ENCODE measurements at places on chromosomes 3 and 15.
A peak's percentile ranks its signal among the peaks of the same experiment; 100 is the strongest.

GRCh38 chr3:188720636-188721035 is 451.1 kb upstream of the TPRG1 start:
- peaks cover 9% of the 10 kb centered on the region for H3K36me3 ChIP-seq
- peaks cover 2% of the 10 kb centered on the region for H3K4me1 ChIP-seq
- H3K27me3 ChIP-seq, result no peaks in the 10 kb centered on the region
- no peak overlapping the region for H3K27ac ChIP-seq

DNA sequence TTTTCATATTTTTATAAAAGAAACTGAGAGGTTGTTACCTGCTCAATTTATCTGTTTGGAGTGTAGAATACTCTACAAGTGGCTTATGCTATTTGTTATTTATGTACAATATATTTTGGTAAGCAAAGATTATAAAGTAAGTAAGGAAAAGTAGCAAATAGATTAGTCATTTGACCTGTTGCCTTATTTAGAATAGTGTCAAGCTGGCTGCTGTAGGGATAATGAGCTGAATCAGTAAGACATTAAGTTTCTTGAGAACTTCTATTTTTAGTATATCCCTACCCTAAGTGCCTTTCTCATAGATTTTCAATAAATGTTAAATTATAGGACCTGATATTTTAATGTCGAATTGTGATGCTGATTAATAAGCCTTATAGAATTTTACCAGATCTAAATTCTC is 37.2 kb downstream of the ECT2 start:
- DNase-seq, result no peak
- H3K36me3 ChIP-seq, result peaks cover 3% of the 10 kb centered on the region
- no peak overlapping the region for H3K4me3 ChIP-seq
- no peak overlapping the region for H3K27ac ChIP-seq
- H3K4me1 ChIP-seq, result no peaks in the 10 kb centered on the region
- no peaks in the 10 kb centered on the region for H3K27me3 ChIP-seq

DNA sequence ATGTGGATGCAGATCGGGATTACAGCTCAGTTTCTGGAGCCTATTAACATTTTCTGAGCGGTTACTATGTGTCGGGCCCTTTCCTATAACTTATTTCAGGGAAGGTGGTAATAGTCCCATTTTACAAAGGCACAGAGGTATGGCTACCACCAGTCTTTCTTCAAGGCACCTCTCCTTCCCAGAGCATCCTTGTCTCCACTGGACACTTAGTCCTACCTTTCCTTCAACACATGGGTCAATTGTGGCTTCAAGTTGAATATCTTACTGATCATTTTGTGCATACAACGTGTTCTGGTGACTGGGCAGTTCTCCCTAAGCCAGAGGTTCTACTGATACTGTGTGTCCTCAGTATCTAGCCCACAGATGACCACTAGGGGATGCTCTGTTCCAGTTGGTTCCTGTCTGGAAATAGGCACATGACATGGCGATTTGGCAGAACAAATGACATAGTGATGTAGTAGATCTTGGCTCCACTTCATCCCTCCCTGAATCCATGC is 60.7 kb upstream of the CMTM8 start:
- H3K4me1 ChIP-seq, result peaks cover 14% of the 10 kb centered on the region
- H3K27me3 ChIP-seq, result peaks cover 8% of the 10 kb centered on the region
- DNase-seq, result peak; percentile 41
- no peak overlapping the region for H3K27ac ChIP-seq
- H3K36me3 ChIP-seq, result peaks cover 6% of the 10 kb centered on the region

DNA sequence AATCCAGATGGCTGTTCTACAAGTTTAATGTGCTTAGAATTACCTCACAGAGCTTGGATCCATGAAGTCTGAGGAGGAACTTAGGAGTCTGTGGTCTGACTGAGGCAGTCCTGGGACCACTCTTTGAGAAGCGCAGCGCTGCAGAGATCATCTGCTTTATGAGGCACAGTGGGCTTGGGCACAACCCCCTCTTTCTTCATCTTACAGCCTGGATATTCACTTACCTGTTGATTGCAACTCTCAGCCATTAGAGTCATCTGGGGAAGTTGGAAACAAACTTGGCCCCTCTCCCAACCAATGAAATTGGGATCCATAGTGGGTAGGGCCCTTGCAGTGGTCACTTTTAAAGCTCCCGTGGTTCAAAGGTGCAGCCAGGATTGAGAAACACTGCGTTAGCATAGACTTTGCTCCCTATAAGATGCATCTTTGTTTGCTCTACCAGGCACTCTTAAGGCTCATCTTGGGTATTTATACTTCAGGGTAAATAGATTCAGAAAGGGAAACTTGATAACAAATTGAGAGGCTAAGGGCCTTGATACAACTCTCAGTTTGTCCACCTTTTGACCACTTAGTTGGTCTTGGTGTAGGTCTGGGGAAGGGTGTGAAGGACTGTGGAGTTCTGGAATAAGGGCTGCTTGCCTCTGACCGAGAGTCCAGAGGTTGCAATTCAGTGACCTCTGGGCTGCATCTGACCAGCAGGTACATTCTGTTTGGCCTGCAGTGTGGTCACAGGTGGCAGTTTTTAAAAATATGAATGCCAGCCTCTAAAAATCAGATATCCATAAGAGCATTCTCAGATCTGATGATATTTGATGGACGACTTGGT is 22.8 kb downstream of the FEM1B start:
- peaks cover 34% of the 10 kb centered on the region for H3K4me1 ChIP-seq
- H3K27me3 ChIP-seq, result no peaks in the 10 kb centered on the region
- H3K27ac ChIP-seq, result peak overlapping the region; percentile 42
- no peak overlapping the region for H3K4me3 ChIP-seq
- peaks cover 21% of the 10 kb centered on the region for H3K36me3 ChIP-seq
- DNase-seq, result no peak

GRCh38 chr15:29044503-29044901 is 158.7 kb downstream of the APBA2 start:
- H3K27ac ChIP-seq, result no peak overlapping the region
- DNase-seq, result no peak
- no peaks in the 10 kb centered on the region for H3K27me3 ChIP-seq
- H3K36me3 ChIP-seq, result no peaks in the 10 kb centered on the region
- no peak overlapping the region for H3K4me3 ChIP-seq
- H3K4me1 ChIP-seq, result no peaks in the 10 kb centered on the region

GRCh38 chr3:72810063-72810462 is 38.2 kb downstream of the SHQ1 start:
- H3K4me3 ChIP-seq, result no peak overlapping the region
- no peak overlapping the region for H3K27ac ChIP-seq
- peaks cover 5% of the 10 kb centered on the region for H3K4me1 ChIP-seq

GRCh38 chr3:50233176-50233575 is 2.8 kb upstream of the GNAI2 start:
- DNase-seq, result no peak
- H3K4me3 ChIP-seq, result no peak overlapping the region
- H3K27me3 ChIP-seq, result no peaks in the 10 kb centered on the region
- peaks cover 41% of the 10 kb centered on the region for H3K4me1 ChIP-seq
- peaks cover 18% of the 10 kb centered on the region for H3K36me3 ChIP-seq

DNA sequence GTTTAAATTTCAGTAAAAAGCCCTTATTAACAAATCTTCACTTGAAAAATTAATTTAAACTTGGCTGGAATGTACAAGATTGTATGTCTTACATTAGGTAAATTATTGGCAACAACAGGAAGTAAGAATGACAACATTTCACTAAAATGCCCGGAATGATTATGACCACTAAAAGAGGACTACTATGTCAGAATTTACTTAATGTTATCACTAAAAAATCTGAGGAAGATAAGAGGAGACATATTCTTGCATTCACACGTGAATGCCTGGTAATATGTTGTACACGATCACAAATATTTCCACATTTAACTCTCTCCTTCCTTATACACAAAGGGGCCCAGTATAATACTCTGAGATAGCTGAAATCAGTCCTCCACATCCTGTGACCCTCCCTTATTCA is 29.7 kb downstream of the VGLL3 start:
- H3K27me3 ChIP-seq, result no peaks in the 10 kb centered on the region
- DNase-seq, result no peak
- no peaks in the 10 kb centered on the region for H3K36me3 ChIP-seq
- no peak overlapping the region for H3K27ac ChIP-seq
- H3K4me1 ChIP-seq, result no peaks in the 10 kb centered on the region

DNA sequence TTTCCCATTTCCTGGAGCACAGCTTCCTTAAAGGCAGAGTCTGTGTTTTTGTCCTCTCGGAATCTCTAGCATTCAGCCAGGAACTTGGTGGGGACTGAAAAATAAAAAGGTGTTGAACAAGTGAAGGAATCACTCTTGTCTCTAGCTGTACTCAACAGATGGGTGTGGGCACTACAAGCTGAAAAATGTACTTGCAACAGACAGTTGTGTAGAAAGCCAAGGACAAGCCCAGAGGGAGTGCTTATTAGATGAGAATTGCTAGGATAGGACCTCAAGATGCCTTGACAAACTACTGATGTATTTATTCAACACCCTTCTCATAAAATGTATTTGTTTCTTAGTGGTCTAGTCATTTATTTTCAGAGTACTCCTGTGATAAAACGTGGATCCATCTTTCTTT is 95.1 kb downstream of the CHCHD6 start:
- DNase-seq, result no peak
- peaks cover 2% of the 10 kb centered on the region for H3K4me1 ChIP-seq
- H3K36me3 ChIP-seq, result peaks cover 36% of the 10 kb centered on the region
- no peak overlapping the region for H3K4me3 ChIP-seq
- H3K27ac ChIP-seq, result no peak overlapping the region

GRCh38 chr3:179876440-179876839 is 160.3 kb downstream of the PEX5L start:
- H3K4me1 ChIP-seq, result no peaks in the 10 kb centered on the region
- no peak for DNase-seq
- H3K27me3 ChIP-seq, result peaks cover 15% of the 10 kb centered on the region
- no peak overlapping the region for H3K4me3 ChIP-seq
- H3K36me3 ChIP-seq, result no peaks in the 10 kb centered on the region

GRCh38 chr3:141367038-141367730 is 1.1 kb upstream of the ZBTB38 start:
- H3K4me1 ChIP-seq, result peaks cover 22% of the 10 kb centered on the region
- peaks cover 9% of the 10 kb centered on the region for H3K36me3 ChIP-seq
- H3K27ac ChIP-seq, result peak overlapping the region; percentile 47

DNA sequence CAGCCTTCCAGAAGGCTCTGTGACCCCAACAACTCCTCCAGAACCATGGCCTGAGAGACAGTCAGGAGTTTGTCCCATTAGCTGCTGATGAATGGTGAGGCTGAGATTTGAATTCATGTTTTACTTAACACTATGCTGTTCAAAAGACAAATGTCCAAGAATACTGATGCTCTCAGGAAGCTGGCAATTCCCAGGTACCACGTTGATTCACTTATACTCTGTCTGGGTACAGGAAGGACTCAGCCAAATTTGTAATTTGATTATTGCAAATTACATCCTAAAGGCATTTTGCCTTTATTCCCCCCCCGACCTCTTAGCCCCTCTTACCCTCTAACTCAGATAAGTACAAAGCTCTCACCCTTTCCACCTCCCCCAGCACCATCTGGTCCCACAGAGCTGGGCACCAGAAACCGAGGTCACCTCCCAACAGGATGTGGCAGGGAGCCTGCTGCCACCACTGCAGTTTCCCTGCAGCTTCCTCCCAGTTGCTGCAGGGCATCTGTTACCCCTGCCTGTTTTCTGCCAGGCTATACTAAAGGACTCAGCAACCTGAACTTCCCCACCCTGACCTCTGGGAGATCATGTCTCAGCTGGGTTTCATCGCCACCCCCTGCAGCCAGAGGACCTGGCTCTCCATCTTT is 33.6 kb downstream of the EAF1 start:
- peaks cover 13% of the 10 kb centered on the region for H3K4me1 ChIP-seq
- H3K27me3 ChIP-seq, result no peaks in the 10 kb centered on the region
- no peak overlapping the region for H3K4me3 ChIP-seq
- H3K36me3 ChIP-seq, result peaks cover 14% of the 10 kb centered on the region
- no peak for DNase-seq

DNA sequence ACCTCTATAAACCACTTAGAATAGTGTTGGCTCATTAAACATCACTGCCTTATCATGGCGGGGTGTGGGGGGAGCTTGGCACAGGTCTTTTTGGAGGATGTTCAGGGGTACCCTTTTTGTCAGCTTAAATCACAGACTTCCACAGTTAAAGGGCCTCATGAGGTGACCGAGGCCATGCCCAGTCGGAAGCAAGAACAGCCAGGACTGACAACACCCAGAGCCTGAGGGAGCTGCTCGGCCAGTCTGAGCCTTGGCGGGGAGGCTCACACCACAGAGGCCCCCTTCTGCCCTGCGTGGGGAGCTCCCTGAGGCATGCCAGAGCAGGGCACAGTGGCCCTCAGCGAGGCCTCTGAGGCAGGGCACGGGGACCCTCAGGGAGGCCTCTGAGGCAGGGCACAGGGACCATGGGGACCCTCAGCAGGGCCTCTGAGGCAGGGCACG is 49.5 kb downstream of the UMPS start:
- peaks cover 17% of the 10 kb centered on the region for H3K4me1 ChIP-seq
- no peak overlapping the region for H3K4me3 ChIP-seq
- DNase-seq, result no peak
- H3K36me3 ChIP-seq, result no peaks in the 10 kb centered on the region
- H3K27me3 ChIP-seq, result peaks cover 19% of the 10 kb centered on the region

DNA sequence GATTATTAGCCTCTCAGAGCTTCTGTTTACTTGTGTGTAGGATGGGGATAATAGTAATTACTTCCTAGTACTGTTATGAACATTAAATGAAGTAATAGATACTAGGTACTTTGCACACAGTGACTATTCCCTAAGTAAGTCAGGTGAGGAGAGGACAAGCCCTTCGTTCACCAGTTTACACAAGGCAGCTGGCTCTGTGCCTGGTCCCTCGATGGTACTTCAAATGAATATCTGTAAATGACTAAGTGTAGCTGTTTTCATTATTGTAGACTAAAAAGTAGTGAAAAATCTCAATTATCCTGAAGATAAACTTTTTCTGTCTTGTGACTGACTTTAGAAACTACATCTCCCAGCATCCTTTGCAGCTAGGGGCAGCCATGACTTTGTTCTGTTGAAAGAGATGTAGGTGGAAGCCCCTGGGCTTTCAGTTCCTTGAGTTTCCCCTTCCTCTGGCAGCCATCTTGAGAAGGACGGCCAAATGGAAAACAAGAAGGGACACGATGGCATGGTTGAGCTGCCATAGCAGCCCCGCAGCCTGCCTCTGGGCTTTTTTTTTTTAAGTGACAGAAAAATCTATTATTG is 11.7 kb upstream of the WNT7A start:
- no peak overlapping the region for H3K27ac ChIP-seq
- DNase-seq, result no peak
- H3K4me3 ChIP-seq, result no peak overlapping the region

DNA sequence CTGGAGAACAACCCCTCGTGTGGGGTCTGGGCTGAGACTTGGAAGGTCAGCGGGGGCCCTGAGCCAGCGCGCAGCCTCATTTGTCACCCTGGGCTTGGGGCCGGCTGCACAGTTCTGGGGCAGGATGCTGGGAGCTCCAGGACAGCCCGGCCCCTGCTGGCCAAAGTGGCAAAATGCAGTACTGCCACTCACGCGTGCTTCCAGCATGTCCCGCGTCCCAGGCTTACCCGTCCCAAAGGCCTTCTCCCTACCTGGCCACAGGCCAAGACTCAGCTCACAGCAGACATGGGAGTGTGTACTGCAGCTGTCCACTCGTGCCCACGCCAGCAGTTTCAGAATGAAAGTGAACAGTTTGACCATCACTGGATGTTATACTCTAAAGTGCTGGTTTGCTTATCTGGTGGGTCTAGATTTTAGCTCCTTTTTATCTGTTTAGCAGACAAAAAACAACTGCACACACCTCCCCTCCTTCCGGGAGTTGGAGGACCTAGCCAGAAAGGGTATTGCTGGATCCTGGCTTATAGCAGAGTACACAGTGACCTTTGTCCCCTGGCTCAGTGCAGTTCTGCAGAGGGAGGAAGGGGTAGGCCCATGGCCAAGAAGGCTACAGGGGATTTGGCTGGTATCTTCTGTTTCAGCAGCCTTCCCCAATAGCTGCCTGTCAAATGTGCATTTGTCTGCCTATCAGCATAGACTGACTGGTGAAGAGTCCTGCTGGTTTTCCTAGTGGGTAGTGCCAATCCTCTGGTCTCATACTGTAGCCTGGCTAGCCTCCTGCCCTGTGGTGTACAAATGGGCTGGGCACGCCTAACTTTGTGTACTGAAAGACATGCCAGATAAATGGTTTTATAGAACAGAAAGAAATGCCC is 23.2 kb upstream of the IP6K2 start:
- peak; percentile 32 for DNase-seq
- peak overlapping the region; percentile 10 for H3K27ac ChIP-seq
- H3K27me3 ChIP-seq, result no peaks in the 10 kb centered on the region

All from stimulated activated naive B cell treated with anti-CD40 and anti-IgM and Interleukin-4, amounts not matched to agents 10 μg/mL and 1 μg/mL and 100 μg/mL, for 72 hours (primary cell).